ENCODE measurements at places on chromosomes 4 and X.

DNA sequence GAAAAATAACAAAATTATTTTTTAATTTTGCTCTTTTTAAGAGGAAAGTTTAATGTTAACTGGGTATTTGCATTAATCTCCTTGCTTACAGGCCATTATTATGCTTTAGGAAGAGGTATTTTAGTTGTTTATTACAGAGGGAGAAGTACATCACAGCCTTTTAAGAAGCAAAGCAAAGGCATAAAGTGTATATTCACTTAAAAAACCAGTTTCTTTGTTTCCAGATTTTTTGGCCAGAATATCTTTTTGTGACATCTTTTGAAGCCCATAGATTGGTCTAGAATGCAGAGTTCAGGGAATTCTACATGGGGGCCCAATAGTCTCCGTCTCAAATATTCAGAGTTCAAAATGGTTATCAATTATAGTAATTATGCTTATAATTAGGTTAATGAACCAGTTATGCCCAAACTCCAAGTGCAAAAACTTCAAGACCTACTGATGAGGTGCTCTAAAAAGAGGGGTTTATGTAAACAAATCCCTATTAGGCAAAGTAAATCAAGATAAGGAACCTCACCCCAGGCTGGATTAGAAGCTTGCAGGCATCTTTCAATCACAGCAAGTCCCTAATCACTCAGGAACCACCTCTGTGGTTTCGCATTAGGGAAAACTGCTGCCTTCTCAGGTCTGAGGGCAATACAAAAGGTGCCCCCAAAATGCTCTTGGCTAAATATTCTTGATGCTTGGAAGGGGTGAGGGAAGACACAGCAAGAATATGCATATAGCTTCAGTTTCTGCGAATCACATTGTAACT lies 1.4 kb downstream of the CXXC4 start:
- no peak for DNase-seq

DNA sequence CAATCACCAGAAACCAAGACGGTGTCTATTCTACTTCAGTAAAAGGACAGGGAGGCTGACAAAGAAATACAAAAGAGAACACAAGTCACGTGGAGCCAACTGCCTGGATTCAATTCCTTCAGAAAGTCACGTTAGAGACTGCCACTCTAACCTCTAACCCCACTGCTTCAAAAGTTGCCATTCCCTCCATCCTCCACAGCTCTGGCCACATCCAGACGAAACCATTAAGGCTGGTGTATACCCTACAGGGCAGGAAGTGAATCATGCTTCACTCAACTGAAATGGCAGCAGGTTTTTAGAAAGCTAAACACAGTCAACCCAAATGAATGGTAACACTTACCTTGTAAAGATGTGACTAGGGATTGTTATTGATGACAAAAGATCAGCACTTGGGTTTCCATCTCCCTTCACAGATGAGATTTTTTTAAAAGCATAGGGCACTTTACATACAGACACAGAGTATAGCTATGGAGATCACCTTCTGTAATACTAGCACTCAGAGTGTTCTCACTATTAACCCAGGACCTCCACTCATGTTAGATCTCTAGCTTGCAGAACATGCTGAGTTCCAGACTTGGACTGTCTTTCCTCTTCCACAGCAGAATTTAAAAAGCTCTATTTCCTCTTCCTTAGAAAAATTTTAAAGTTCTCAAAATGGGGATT lies 37.4 kb downstream of the MAML3 start:
- no peak for DNase-seq

DNA sequence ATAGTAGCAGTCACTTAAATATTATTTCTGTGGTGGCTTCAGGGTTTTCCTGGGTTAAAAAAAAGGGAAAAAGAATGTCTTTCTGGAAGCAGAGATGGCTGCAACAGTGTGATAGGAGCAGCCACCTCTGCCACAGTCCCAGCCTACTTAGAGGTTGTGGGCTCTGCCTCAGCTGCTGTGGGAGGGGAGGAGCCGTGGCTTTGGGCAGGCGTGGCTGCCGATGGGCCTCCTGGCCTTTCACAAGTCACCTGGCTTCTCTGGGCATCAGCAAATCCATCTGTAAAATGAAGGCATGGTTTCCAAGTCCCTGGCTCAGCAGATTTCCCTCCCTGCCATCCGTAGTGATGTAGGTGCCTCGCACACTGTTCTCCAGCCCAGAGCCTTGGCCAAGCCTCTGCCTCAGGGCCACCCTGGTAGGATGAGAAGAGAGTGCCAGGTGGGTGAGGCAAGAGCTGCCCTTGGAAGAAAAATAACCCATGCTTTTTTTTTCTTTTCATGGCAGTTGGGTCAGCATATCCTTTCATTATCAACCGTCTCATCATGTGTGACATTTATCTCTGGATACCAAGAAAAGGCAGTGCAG lies 66.1 kb downstream of the PTTG2 start:
- no peak for DNase-seq

DNA sequence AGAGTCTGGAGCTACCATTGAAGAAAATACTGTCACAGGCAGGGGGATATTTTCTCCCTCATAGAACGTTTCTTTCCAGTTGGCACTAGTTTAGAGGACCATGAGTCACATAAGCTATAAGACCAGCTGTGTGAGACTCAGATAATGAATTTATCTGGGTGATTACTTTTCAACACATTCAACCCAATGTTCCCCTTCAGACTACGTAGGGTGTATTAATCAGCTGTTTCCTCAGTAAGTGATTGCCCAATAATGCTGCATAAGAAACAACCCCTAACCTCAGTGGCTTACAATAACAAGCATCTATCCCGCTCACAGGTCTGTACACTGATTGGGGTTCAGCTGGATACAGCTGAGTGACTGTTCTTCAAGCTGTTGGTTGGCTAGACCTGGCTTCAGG lies 38.1 kb downstream of the CBLL2 start:
- DNase-seq = no peak

DNA sequence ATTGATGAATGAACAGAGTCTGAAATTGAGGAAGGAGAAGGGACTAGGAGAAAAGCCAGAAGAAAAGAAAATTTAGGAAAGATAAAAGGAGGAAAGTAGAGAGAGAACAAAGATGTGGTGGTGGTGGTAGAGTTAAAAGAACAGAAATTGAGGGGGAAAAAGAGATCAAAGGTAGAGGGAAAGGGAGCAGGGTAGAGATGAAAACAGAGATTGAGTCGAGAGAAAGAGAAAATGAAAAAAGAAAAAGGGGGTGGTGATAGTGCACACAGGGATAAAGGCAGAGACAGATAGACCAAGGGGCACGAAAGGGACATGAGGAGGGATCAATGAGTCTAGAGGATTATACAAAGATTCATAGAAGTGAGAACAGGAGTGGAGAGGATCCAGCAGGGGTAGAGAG lies 3.9 kb downstream of the ALAS2 start:
- no peak for DNase-seq

DNA sequence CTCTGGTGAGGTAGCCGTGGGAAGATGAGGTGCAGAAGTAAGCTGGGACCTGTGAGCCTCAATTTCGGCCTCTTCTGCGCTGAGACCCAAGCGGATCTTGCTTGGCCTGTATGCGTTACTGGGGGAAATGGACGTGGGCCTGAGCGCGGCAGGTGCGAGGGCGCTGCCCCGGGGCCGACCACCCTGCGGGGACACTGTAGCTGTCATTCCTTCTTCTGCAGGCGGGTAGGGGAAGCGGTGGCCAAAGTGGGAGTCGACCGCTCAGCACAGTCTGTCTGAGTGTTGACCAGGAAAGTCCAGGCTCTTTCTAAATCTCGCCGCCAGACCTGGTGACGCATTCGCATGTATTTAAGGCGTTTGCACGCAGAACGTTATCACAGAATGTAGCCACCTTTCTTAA lies 3.3 kb upstream of the LRAT start:
- DNase-seq = no peak

DNA sequence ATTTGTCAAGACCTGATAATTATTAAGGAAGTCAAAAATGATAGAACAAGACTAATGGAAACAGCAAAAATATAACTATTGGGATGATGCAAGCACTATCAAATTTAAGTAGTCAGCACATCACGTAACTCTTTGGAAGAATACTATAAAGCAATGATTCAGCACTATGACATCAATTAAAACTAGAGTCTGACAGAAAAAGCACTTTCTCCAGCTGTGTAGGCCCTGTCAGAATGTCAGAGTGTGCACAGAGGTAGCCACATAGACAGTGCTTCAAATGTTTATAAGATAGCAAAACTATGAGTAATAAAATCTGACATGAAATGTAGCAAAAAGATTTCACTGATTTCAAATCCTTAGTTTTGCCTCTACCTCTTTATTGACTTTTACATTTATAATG lies 1226.6 kb upstream of the ADGRL3 start:
- DNase-seq = no peak

DNA sequence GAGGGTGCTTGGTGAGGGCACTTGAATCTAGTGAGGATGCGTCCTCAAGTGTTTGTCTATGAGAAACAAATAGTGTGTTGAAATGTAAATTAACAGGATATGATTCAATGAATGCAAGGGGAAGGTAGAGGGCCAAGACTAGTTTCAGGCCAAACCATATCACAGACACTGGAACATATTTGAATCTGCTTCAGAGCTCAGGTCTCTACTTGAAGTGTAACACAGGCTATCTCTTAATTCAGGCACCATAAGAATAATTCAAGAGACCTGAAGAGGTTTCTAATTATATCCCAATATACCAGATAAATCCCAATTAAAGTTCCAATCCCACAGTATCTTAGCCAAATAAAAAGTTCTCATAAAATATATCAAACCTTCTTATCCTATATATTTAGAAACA lies 146.5 kb upstream of the INTU start:
- no peak for DNase-seq

GRCh38 chr4:122700178-122700725 lies 32.3 kb upstream of the BBS12 start:
- no peak for DNase-seq

GRCh38 chrX:118589227-118589626 lies 93.6 kb downstream of the DOCK11 start:
- no peak for DNase-seq

GRCh38 chr4:85474818-85475630 lies at the start of gene ARHGAP24:
TSS of gene ARHGAP24 (plus strand) at chr4:85475150.
- peak; percentile 77 for DNase-seq

GRCh38 chrX:103056902-103057301 lies 7.1 kb downstream of the BEX1 start:
- no peak for DNase-seq

- peak; percentile 28 for DNase-seq
Measured at GRCh38 chr4:15774020-15774420, 4.1 kb upstream of the CD38 start.

All from inflammatory macrophage (primary cell).